ENCODE measurements at places on chromosomes 11 and 22.

- peak; percentile 42 for DNase-seq
Measured at GRCh38 chr11:120180551-120181232, 30.1 kb upstream of the OAF start.

- no peak for DNase-seq
Measured at GRCh38 chr11:75771646-75772410, 3.2 kb downstream of the DGAT2 start.

DNA sequence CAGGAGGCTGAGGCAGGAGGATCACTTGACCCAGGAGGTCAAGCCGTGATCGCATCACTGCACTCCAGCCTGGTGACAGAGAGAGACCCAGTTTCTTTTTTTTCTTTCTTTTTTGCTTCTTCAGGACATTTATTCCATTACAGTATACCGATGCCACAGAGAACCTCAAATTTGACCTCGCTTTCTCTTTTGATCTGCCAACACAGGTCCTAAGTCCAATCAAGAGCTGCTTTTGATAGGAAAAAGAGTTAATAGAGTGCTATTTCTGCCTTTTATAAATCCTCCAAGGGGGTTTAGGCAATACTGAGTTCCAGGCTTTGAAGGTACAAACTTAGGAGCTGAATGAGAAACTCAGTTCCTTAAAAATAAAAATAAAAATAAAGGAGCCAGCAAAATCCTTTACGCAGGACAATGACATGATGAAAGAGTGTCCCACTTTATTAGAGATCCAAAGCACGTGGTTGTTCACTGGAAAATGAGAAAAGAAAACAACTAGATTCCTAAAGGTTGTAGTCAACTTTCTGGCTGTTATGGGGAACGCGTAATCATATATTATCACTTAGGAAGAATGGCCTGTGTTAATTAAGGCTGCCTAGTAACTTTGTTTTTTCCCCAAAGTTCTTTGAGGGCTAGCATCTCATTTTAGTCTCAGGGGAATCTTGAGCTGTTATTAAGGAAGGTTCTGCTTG is 27.2 kb downstream of the FADD start:
- DNase-seq, result no peak

GRCh38 chr11:28284196-28284595 is 176.0 kb downstream of the METTL15 start:
- DNase-seq, result no peak

- DNase-seq, result no peak
Measured at GRCh38 chr11:116691771-116692177, 81.0 kb downstream of the BUD13 start.

DNA sequence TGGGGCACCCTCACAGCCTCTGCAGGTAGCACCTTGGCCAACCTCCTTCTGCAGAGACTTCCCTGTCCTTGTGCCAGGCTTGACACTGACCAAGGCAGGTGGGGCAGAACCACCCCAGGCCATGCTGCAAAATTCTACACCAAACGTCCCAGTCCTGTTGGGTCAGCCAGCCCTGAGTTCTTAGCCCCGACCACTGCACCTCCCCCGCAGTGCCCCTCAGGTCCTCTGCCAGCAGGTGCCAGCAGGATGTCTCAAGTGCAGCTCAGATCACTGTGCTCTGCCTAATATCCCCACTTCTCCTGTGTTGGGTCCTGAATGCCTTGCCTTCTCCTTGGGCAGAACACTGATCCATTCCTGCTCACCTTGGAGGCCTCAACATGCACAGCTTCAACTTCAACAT is 999.7 kb downstream of the TBC1D22A start:
- no peak for DNase-seq

DNA sequence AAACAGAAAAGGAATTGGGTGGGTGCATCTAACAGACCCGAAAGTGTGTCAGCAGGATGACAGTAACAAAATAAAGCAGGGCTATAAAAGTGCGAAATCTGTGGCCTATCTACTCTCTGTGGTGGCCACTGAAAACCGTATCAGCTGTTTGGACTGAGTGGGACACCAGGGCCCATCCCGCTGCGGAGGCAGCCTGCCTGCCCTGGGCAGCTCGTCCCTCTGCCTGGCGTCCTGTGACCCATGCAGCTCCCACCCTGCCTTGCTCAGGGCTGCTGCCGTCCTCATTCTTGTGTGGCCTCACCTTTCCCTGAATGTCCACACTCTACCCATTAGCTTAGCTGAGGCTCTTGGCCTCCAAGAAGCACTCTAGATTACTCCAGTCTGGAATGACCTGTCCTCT is 30.4 kb downstream of the CARS1 start:
- no peak for DNase-seq

GRCh38 chr11:120751550-120751949 is 240.0 kb downstream of the GRIK4 start:
- no peak for DNase-seq

DNA sequence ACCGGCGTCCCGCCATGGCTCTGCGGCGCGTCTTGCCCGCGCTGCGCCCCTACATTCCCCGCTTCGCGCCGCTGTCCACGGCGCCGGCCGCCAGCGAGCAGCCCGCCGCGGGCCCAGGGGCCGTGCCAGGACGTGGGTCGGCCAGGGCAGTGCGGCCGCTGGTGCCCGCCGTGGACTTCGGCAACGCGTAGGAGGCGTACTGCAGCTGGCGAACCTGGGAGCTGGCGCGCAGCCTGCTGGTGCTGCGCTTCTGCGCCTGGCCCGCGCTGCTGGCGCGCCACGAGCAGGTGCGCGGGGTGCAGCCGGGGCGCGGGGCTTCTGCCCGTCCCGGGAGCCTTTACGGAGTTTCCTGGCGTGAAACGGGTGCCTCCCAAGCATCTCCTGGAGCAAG is 20.1 kb downstream of the DGCR6L start:
- DNase-seq, result no peak

DNA sequence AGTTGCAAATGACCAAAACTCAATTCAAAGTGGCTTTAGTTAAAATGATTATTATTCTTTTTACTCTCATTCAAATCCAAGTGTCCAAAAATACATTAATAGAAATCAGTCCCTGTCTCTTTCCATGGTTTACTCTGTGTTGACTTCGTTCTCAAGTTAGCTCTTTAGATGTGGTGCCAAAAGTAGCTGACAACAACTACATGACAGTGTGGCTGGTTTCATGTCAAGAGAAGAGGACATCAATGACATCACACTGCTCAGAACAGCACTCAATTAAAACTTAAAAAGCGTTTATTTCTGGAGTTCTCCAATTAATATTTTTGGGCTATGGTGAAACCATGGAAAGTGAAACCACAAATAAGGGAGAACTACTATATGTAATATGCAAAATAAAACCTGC is 1746.9 kb downstream of the LRRC4C start:
- no peak for DNase-seq

DNA sequence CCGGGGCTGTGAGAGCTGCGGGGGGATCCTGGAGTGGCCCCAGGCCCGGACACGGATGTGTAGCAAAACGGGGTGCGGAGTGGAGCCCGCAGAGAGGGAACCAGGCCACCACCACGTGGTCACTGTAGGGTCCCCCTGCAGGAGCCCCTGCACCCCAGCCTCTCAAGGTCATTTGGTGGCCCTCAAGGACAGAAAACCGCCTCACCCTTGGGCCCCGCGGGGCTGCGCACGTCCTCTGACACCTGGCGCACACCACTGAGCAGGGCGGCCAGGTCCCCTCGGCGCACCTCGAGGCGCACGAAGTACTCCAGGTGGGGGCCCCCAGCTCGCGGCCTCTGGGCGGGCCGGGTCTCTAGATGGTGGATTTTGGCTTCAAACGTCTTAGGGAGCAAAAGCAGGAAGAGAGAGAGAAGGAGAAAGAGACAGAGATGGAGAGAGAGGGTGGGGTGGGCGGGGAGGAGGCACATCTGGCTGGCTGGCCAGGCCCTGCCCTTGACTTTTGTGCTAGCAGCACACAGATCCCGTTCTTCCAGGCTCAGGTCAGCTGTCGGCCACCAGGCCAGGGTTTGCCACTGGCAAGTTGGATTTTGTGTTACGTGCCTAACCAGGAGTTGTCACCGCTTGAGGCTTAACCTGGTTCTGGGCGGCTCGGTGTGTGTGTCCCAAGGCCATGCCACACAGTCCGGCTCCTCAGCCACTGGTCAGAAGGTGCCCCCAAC is 3.2 kb downstream of the TH start:
- DNase-seq, result no peak
